ENCODE measurements at places on chromosomes 4 and X.

DNA sequence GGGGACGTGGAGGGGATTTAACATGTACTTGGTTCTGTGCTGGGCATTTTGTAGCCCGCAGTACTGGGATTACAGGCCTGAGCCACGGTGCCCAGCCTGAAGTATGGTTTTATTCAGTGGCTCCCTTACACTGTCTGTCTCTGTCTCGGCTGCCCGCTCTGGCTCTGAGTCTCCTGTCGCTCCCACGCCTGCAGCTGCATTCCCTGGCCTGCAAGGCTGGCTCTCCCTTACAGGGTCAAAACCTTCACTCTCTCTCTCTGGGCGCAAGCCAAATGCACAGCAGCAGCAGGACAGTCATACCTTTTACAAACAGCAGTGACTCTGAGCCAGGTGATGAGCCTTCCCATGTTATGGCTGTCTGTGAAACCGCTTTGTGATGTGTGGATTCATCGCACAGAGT, 72.1 kb downstream of the HTRA3 start:
- no peak for DNase-seq

GRCh38 chr4:82124365-82124764, 249.4 kb downstream of the HNRNPD start:
- DNase-seq = no peak

DNA sequence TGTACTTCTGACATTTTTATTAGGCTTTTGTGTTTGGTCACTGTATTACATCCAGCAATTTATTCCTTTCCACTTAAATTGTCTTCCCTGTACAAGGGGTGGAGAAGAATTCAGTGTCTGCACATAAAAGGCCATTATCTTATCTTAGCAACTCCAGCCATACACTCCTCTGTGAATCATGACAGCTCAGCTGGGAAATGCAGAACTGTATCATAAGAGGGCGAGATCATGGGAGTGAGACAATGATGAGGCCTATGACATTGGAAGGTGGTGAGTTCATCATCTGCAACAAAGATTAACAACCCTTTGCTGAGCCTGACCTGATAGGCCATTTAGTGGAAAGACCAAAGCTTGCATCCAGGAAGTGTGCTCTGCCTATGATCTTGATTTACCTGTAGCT, 33.3 kb downstream of the SLIT2 start:
- DNase-seq = peak; percentile 1

GRCh38 chrX:18047491-18047890, 173.2 kb downstream of the BEND2 start:
- no peak for DNase-seq

- no peak for DNase-seq
These were observed 295.1 kb downstream of the GBA3 start for GRCh38 chr4:22987870-22988269.

- no peak for DNase-seq
These were observed 799 bp downstream of the OTUD6A start for GRCh38 chrX:70062961-70063550.

- DNase-seq = no peak
These were observed 14.2 kb downstream of the DHX15 start for GRCh38 chr4:24570172-24570571.

DNA sequence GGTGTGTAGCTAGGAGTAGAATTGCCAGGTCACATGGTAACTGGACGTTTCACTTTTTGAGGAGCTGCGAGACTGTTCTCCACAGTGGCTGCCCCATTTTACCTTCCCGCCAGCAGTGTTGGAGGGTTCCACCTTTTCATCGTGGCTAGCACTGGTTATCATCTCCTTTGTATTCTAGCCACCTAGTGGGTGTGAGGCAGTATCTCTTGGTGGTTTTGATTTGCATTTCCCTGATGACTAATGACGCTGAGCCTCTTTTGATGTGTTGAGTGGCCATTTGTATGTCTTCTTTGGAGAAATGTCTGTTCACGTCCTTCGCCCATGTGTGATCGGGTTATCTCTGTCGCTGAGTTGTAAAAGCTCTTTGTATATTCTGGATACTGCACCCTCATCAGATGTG, 10.6 kb downstream of the ABCD1 start:
- DNase-seq = no peak
